ENCODE measurements at places on chromosomes 1 and 21.
A peak's percentile ranks its signal among the peaks of the same experiment; 100 is the strongest.

- no peak for DNase-seq
Observed at GRCh38 chr21:35525443-35525842, 476.3 kb upstream of the RUNX1 start.

GRCh38 chr1:204830747-204831146 is 39.9 kb upstream of the NFASC start:
- no peak for DNase-seq

- no peak for DNase-seq
Observed at GRCh38 chr1:56394298-56394697, 185.1 kb downstream of the PLPP3 start.

- no peak for DNase-seq
Observed at GRCh38 chr1:94974824-94975223, 47.9 kb upstream of the CNN3 start.

GRCh38 chr1:226135059-226135651 is 51.4 kb downstream of the ACBD3 start:
- no peak for DNase-seq

GRCh38 chr1:209850342-209850979 is 22.7 kb downstream of the UTP25 start:
- peak; percentile 81 for DNase-seq

- no peak for DNase-seq
Observed at GRCh38 chr1:6167391-6168303, 12.5 kb downstream of the CHD5 start.

- no peak for DNase-seq
Observed at GRCh38 chr1:51648180-51649109, 31.6 kb downstream of the OSBPL9 start.

- peak; percentile 76 for DNase-seq
Observed at GRCh38 chr1:180533266-180533987, 25.3 kb upstream of the OVAAL start.

DNA sequence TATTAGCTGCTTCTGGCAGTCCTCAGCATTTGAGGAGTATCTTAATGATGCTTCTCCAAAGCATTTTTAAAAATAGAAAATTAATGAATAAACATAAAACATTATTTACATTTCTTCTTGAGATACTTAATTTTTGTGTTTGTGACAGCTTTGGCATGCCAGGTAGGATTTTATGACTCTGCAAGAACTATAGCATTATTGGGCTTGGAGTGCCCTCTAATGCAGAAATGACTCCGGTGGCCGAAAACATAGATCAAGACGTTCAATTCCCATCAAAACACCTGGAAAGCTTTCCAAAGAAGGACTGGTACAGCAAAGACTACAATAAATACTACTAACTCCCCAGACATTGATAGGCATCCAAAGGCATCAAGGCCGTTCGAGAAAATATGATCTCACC is 366.4 kb upstream of the CXADR start:
- no peak for DNase-seq

- no peak for DNase-seq
Observed at GRCh38 chr1:2415801-2416208, 3.4 kb upstream of the PEX10 start.

DNA sequence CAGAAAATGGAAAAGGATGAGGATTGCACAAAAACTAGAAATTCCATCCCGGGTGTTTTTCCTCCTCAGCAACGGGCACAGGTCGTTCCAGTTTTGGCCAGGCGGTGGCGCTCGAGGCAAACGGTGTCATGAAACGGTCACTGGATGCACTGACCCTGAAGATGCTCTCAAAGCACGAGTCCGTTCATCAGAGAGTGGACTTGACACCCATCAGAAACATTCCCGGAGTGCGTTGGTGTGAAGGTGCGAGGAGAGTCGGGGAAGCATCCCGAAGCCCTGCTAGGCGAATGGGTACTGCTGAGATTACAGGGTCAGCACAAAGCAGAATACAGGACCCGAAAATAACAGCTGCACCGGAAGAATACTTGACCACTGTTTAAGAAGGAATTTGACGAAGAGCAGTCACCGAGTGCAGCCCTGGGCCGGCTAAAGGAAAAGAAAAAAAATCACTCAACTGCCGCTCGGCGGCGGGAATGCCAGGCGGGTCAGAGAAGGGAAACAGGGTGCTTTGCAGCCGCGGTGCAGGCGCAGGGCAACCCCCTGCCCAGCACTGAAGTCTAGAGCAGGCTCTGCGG is 71.7 kb upstream of the ETS2 start:
- DNase-seq: peak; percentile 94

DNA sequence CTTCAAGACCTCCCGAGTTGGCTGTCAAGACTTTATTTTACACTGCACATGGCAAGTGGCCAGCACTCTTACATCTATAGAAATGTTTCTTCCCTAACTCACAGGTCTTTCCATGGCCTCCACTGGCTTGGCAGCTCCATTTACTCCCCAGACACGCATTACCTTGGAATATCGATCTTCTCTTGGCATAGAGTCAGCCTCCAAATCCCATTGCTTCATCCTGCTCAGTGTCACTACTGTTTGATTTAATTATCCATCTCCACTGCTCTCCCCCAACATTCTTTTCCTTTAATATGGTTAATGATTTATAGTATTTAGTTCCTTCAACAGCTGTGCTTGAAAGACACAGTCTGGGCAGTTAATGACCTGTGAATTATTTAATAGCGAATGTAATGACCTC is 241.2 kb upstream of the MAP1LC3C start:
- no peak for DNase-seq

DNA sequence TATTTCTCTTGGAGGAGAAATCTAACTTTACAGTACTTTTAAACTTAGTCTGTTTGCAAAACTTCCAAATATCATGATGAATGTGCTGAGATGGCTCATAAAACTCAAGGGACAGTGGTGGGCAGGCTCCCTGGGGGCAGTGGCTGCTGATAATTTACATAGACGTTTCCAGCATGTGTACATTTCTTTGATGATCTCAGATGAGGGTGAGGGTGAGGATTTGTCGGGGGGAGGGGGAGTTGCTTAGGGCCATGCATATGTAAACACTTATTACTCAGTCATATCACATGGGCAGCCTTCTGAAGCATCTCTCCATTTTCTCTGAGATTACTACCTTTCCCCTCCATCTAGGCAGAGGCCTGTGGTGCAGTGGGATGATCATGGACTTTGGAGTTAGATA is 152.9 kb upstream of the HMGB4 start:
- no peak for DNase-seq

GRCh38 chr1:33098371-33098770 is 17.4 kb downstream of the AZIN2 start:
- no peak for DNase-seq

DNA sequence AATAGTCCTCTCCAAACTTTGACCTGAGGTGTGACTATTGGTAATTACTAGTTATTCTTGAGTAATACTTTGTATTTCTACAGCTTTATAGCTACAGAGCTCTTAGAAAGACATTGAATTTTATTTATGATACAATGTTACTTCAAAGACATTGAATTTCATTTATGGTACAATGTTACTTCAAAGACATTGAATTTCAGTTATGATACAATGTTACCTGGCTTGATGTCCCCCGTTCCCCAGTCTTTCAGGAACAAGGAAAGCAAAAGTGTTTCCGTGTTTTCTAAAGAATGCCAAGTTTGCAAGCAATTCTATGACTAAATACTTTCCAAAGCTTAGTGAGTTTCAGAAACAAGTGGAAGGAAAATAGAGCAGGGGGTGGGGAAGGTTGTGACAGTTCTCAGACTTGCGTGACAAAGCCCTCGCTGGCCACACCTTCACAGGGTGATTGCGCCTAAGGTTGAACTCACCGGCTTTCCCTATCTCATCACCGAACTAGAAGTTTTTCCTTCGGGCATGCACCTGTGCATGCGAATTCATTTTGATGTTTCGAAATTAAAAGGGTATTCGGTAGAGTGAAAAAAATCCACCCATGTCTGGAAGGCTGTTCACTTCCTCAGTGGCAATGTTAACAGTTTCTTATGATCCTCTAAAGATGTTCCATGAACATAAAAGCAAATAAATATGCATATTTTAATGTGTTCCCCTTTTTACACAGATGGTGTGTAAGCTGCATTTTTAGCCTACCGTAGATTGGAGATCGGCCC is 909 bp upstream of the PAXBP1 start:
- DNase-seq: no peak

- no peak for DNase-seq
Observed at GRCh38 chr1:175900171-175900570, 156.8 kb upstream of the TNR start.

DNA sequence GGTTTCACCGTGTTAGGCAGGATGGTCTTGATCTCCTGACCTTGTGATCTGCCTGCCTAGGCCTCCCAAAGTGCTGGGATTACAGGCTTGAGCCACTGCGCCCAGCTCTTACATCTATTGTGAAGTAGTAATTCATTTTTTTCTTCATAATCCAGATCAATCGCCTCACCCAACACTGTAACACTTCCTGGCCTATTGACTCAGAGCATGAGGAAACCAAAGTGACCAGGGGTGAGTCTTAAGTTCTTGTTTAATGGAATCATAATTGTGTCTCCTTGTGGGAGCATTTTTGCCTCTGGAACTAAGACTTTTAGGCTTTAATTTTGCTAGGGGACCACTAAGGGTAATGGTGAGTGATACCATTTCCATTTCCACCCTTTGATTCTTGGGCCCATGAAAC is 27.4 kb downstream of the TNFSF18 start:
- no peak for DNase-seq

DNA sequence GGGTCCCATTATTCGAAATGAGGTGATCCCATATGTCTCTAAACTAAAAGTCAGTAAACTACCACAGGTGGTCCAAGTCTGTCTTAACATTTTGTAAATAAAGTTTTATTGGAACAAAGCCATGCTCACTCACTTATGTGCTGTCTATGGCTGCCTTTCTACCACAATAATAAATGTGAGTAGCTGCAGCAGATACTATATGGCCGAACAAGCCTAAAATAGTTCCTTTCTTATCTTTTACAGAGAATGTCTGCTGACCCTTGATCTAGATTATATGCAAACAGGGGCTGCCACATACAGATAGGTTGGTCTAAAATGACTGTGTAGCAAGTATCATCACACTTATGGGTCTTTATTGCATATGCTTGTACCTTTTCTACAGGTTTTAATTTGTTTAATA is 140.0 kb downstream of the VAV3 start:
- no peak for DNase-seq

GRCh38 chr1:36458910-36459309 is 5.3 kb downstream of the MRPS15 start:
- DNase-seq: no peak

GRCh38 chr1:221856228-221857093 is 114.6 kb upstream of the DUSP10 start:
- DNase-seq: no peak

- no peak for DNase-seq
Observed at GRCh38 chr1:232385221-232385620, 244.7 kb downstream of the SIPA1L2 start.

GRCh38 chr1:9253004-9253403 is 18.4 kb downstream of the H6PD start:
- DNase-seq: no peak

DNA sequence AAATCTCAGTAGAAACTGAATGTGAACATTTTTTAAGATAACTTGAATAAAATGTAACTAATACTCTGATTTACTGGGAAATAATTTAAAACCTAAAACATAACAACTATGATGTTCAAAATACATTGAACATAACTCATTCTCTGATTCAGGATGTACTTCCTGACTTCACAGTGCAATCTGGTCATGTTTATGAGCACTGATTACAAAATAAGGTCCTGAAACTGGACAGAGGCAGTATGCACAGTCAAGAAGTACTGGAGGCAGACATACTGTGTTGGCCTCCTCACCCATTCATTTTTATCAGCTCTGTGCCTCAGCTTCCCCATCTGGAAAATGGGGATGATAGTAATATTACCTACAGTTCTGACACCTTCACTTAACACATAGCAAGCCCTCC is 651.3 kb downstream of the PTPRC start:
- DNase-seq: no peak

DNA sequence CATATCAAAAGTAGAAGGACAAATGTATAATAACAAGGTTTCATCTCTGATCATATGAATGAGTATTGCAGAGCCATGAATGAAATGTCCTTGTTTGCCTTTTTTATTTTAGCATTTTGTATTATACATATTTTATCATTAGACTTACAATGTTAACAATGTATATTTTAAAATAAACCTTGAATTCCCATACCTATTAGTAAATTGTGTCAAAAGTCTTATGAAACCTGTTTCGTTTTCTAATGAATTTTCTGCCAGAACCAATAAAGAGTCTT is 646 bp downstream of the DNAJB4 start:
- DNase-seq: no peak

- DNase-seq: no peak
Observed at GRCh38 chr1:115650961-115651360, 9.2 kb downstream of the VANGL1 start.

- DNase-seq: no peak
Observed at GRCh38 chr1:9589144-9589718, 520 bp downstream of the TMEM201 start.

- no peak for DNase-seq
Observed at GRCh38 chr1:239909898-239910297, 181.8 kb upstream of the FMN2 start.

DNA sequence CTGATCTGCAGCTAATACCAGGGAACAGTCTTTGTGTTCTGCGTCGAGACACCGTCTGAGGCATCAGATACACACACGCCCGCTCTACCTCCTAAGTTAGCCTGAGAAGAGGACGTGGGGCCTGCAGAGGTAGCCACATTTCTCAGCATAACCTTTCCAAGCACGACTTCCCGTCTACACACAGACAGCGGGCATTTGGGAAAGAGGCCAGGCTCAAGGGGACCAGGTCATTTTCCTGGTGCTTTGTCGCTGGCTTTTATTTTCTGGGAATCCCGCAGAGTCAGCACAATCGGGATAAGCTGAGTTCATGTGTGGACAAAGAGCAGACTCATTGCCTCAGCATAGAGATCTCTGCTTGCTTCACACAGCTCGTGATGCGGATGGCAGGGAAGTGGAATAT is 72.5 kb upstream of the SMYD2 start:
- no peak for DNase-seq

DNA sequence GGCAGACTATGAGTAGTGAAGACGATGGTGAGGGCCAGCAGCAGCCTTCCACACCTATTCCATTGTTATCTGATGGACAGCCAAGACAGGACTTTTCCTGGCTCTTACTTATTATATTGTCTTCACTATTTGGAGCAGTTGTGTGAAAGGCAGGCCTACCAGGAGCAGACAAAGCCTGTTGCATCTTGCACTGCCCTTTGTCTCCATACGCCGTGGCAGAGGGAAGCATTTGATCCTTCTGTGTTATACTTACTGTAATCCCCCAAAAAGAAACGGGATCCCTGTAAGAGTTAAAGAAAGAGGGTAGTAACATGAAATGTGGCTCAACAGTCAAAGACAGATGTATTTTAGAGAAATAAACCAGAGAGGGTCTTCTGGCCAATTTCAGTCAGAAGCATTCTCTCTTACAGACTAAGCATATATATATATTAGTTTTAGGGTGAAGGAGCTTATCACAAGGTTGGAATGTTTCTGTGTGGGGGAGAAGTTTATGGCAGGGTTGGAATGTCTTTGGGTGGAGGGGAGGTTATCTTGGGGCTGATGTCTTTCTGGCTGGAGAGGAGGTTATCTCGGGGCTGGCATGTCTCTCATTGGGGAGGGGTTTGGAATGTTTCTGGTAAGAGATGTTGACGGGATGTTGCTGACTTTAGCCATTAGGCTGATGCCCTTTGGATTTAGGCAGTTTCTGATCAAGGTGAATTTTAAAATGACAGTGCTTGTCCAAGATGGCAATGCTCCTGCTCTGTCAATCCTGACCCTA is 23.4 kb upstream of the HSD3B1 start:
- DNase-seq: no peak

GRCh38 chr1:94037392-94038229 is 83.3 kb downstream of the ABCA4 start:
- DNase-seq: no peak

- no peak for DNase-seq
Observed at GRCh38 chr1:198640174-198640573, 1.3 kb downstream of the PTPRC start.
